Activated CD4-positive, alpha-beta T cell treated with anti-CD3 and anti-CD28 coated beads, Interleukin-2, amount 10 ng/mL, durations not matched to agents 7 days and 5 days (primary cell): ENCODE measurements at places on chromosomes 7 and 10. TPM values are rescaled to one million over a fixed set of nuclear protein-coding genes. Genes with fewer than 3 reads are reported as not detected.

- no peak overlapping the region for H3K27ac ChIP-seq
- no peaks in the 10 kb centered on the region for H3K4me1 ChIP-seq
- no peak for DNase-seq
Observed at GRCh38 chr7:141522657-141523342, 28.4 kb upstream of the AGK start.

DNA sequence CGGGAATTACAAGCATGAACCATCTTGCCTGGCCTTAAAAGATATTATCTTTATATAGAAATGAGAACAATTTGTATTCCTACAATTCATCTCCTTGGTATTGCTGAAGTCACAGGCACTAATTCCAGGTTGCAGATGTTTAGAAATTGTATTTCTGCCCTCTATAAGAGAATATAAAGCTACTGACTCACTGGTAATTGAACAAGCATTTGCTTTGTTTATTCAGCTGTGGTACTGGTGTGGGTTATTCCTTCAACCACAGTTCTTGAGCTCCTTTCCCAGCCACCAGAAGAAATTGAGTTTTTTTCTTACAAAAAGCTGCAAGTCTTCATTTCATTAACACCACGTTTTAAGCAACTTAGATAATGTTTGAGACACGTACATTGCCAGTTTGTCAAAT is 29.0 kb upstream of the MPP7 start:
- DNase-seq: no peak
- H3K4me3 ChIP-seq: no peak overlapping the region
- H3K36me3 ChIP-seq: peaks cover 9% of the 10 kb centered on the region
- peak overlapping the region; percentile 96 for H3K27ac ChIP-seq
- H3K27me3 ChIP-seq: peaks cover 2% of the 10 kb centered on the region
- H3K4me1 ChIP-seq: peaks cover 62% of the 10 kb centered on the region

Gene UNCX
- not detected for total RNA-seq

Gene ATRNL1
- total RNA-seq: 0.12 TPM

Gene FAM25C
- not detected for total RNA-seq

DNA sequence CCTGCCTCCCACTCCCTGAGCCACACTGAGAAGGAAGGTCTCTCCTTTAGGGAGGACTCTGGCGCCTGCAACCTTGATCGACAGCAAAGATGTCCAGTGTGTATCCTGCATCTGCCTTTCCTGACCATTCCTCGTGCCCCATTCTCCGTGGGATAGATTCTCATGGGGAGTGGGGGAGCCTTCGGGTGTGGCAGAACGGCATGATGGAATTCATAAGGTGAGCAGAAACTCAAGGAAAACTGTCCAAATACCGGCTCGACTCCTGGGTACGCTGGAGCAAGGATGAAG is 636 bp upstream of the RARRES2 start:
- no peak for DNase-seq
- H3K27me3 ChIP-seq: peaks cover 32% of the 10 kb centered on the region
- no peak overlapping the region for H3K4me3 ChIP-seq
- H3K4me1 ChIP-seq: no peaks in the 10 kb centered on the region
